Immature natural killer cell (primary cell): ENCODE measurements at places on chromosomes 2 and 18.

GRCh38 chr2:120703330-120703994, 32.2 kb upstream of the GLI2 start:
- DNase-seq, result no peak

GRCh38 chr2:24353973-24354372, 6.4 kb downstream of the ITSN2 start:
- DNase-seq, result no peak

GRCh38 chr2:215415820-215416577, 19.9 kb downstream of the FN1 start:
- DNase-seq, result no peak

- no peak for DNase-seq
Measured at GRCh38 chr2:82795446-82795845, 1663.6 kb downstream of the SUCLG1 start.

DNA sequence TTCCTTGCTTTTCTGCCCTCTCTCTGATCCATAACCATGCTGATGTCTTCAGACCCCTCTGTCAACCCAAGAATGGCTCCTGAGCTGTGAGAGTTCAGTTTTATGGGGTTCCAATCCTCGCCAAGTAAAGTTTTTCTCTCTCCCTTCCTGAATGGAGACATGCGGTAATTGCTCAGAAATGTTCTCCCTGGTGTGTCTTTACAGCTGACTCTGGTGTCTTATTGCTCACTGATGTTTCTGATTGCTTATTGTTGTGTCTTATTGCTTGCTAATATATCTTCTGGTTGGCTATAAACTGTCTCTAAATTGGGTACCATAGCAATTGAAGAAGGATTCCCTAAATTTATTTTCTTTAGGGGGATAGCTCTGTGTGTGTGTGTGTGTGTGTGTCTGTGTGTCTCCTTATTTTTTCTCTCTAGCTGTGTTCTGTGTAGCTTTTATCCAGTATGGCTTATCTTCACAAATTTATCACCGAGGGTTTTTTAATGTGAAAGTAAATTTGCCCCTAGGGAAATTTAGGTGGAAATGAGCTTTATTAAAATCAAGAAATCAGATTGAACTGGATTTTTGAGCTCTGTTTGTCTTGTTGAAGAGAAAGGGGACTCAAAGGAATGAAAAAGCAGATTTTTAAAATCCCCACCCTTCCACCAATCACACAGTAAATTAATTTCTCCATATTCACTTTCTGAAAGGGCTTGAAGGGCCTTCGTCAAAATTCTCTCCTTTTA, 19.5 kb downstream of the MGAT5 start:
- DNase-seq, result no peak

GRCh38 chr2:24898122-24899109, 21.6 kb downstream of the ADCY3 start:
- no peak for DNase-seq

DNA sequence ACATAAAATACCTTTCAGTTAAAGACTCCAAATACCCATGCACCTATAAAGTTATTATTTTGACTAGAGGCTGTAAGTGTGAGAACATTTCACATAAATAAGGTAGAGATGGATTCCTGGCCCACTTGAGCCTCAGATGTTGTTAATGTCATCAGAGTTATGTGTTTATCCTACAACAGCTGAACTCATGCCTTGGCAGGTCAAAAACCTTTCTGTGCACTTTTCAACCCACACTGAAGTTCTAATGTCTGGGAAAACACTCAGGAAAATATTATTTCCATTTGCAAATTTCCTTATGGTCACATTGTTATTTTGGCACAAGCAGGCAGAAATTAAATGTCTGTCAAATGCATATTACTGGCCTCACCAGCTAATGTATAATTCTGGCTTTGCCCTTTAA, 209.2 kb downstream of the LNPK start:
- no peak for DNase-seq
